ENCODE measurements at places on chromosomes 3 and 15.

DNA sequence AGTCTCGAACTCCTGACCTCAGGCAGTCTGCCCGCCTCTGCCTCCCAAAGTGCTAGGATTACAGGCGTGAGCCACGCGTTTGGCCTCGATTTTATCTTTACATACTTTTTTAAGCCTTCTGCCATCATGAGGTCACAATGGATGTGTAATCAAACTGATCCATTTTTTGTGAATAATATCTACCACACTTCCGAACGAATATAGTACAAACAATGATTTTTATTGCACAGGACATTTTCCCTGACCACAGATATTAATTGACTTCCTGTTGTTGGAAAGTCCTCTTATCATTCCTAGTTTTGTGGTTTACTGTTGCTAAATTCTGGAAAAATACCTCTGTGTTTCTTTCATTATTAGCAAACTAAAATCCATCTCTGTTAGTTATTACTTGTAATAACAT is 68.9 kb downstream of the MINDY2 start:
- no peak for DNase-seq

DNA sequence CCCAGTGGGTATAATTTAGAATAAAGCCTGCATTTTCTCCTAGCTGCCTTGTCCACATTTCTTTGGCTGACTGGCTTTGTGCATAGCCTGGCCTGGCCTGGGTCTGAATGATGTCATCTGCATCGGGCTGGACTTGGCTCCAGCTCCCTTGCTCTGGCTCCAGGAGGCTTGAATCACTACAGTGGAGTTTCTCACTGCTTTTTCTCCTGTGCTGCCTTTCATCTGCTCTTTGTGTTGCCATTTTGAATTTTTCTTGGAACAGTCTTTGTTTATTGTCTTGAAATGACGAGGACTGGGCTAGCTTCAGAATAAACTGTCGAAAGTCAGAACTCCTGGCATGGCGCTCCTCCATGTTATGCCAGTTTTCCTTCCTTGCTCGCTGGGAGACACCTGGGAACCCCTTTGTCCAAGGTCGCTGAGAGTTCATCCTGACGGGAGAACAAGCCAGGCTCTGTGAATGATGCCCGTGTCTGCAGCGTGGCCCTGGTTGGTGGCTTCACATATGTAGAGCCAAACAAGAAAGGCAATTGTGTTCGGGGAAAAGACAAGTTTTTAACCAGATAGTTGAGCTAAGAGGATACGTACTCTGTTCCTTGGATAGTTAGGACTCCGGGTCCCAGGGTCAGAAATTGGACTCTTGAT is 258.9 kb downstream of the PDZRN3 start:
- no peak for DNase-seq

DNA sequence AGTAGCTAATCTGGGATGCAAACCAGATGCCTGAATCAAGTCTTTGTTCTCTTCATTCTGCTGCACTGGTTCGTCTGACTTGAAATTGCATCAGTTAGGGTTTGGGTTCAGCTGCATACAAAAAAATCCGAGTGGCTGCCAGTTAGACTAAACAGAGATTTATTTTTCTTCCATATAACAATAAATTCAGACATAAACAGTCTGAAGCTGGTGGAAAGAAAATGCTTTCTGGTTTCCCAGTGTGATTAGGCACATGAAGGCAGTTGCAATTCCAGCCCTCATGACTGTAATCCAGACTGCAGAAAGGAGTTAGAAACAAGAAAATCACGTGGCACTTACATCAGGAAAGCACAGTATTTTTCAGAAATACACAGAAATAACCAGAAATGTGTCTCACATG is 930.7 kb downstream of the MCTP2 start:
- no peak for DNase-seq

DNA sequence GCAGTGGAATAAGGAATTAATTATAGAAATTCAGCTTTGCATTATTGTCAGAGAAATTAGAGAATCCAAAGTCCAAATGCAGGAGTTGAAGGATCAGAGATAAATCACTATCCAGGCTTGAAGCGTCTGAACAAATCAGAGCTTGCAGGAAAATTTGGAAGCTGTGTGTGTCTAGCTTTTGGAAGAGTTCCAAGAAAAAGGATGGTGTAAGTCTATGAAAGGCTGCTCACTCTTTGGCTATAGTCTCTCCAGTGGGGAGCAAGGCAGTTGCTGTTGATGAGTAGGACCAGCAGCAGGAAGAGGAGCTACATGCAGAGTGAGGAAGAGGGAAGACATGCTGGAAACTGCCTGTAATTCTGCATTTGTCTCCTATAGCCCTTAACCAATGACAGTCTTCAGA is 464.3 kb upstream of the GRM7 start:
- DNase-seq, result no peak

DNA sequence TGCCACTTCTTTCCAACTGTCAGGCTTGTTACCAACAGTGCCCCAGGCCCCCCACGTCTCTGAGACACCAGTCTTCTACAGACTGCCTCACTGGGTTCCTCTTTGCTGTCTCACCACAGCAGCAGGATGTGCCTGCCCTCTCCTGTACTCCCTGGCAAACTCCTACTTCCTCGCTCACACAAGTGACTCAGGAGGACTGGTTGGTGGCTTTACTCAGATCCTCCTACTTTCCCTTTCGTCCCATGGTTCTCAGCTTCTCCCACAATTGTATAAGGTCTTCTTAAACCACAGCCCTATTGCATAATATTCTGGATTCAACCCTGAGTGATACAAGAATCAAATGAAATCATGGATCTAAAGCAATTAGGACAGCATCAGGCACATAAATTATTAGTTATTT is 246.6 kb upstream of the PROK2 start:
- no peak for DNase-seq

DNA sequence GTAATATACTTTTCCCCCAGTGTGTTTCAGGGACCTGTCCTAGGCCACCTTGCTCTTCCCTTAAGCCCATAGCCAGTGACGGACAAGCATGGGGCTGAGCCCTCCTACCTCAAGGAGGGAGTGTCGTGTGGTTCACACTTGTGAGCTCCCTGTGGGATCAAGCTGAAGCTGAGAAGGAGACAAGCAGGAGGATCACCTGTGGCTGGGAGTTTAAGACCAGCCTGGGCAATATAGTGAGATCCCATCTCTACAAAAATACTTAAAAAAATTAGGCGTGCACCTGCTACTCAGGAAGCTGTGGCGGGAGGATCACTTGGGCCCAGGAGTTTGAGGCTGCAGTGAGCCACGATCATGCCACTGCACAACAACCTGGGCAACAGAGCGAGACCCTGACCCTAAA is 76.7 kb upstream of the RPL35A start:
- DNase-seq, result no peak

- no peak for DNase-seq
Measured at GRCh38 chr15:40054605-40054854, 15.5 kb upstream of the SRP14 start.

GRCh38 chr3:182491577-182491976 is 301.7 kb upstream of the ATP11B start:
- peak; percentile 28 for DNase-seq

GRCh38 chr3:186810336-186810996 is 4.2 kb upstream of the RFC4 start:
- no peak for DNase-seq

- DNase-seq, result no peak
Measured at GRCh38 chr3:187044206-187044605, 95.1 kb downstream of the RPL39L start.

GRCh38 chr3:85159376-85159775 is 200.6 kb downstream of the CADM2 start:
- no peak for DNase-seq

DNA sequence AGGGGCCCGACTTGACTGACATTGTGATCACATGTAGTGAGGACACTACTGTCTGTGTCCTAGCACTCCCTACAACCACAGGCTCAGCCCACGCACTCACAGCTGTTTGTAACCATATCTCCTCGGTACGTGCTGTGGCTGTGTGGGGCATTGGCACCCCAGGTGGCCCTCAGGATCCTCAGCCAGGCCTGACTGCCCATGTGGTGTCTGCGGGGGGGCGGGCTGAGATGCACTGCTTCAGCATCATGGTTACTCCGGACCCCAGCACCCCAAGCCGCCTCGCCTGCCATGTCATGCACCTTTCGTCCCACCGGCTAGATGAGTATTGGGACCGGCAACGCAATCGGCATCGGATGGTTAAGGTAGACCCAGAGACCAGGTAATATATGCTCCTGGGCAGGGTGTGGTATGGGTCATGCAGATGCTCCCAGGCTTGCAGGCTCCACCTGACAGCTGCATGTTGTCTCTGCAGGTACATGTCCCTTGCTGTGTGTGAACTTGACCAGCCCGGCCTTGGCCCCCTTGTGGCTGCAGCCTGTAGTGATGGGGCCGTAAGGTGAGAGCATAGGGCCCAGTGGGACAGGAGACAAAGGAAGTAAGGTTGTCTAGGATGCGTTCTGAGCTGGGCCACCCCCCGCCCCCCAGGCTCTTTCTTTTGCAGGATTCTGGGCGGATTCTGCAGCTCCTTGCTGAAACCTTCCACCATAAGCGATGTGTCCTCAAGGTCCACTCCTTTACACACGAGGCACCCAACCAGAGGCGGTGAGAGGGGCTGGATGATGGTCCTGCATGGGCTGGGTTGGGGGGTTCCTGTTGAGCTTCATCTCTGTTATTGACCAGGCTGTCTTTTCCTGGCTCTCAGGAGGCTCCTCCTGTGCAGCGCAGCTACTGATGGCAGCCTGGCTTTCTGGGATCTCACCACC is 4.4 kb downstream of the DALRD3 start:
- peak; percentile 37 for DNase-seq

DNA sequence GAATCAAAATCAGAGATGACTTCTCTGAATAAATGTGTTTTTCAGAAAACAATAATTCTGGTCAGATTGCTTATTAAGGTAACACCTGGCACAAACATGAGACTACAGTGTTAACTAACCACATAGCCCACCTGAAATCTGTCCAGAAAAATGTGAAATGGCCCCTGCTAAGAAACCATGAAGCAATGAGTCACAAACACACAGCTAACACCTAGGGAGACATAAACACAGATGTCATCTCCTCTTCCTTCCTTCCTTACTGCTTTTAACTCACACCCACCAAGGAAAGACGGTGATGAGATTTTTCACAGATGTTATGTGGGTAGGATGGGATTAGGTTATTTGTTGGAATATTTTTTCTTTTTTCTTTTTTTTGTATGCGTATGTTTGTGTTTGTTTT is 315.0 kb upstream of the STAC start:
- DNase-seq, result no peak

DNA sequence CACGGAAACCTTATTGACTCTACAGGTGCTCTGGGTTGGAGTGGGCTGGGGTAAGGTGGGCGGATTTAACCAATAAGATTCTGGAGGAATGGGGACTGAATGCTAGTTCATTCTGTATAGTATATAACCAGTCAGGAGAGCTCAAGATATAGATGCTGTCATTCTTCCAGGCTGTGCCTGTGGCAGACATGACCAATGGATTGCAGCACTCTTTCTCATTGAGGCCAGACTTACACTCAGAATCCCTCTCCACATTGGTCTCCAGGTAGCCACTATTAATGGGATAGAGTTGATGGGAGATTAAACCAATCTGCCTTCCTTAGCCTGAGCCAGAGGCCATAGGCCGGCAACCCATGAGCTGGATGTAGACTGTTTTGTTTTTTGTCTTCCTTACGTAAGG is 82.8 kb upstream of the MEF2A start:
- DNase-seq, result no peak

DNA sequence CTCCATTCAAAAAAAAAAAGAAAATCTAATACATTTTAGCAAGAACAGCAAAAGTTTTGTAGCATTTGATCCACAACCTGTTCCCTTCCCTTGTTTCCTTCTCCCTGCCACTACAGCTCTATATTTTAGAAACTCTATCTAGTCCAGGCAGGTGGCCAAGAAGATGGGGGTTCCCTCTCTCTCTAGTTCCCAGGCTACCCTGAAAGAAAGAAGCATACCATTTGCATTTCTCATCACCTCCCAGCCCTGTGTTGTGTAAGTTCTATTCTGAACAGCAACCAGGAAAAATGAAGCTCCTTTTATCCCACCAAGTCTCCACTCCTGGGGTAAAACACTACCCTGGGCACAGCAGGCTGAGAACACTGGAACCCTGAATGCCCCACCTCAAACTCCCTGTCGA is 100.0 kb downstream of the PCCB start:
- no peak for DNase-seq

DNA sequence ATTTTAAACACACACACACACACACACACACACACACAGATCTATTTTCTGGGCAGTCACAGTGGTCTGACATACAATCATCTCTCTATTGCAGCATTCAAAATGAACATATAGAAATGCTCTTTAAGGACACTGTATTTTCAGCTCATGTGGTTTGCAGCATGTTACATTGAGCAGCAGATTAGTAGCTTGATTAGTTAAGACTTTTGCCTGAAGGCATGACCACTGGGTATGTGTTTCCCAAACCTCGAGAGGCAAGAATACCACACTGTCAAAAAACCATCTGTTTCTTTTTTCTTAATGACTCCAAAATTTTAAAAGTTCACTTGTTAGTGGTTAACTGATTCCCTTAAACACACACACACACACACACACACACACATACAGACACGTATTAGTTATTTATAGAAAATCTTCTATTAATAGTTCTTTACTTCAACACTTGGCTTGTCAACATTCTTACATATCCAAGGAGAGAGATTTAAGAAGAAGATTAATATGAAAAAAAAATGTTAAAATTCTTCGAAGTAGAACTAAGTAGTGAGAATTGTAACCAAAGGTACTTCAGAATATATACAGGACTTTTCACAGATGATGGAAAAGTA is 518.2 kb downstream of the CADM2 start:
- DNase-seq, result no peak

- no peak for DNase-seq
Measured at GRCh38 chr3:98855806-98856400, 45.6 kb downstream of the DCBLD2 start.

- DNase-seq, result no peak
Measured at GRCh38 chr3:31880020-31880419, 101.0 kb downstream of the OSBPL10 start.

DNA sequence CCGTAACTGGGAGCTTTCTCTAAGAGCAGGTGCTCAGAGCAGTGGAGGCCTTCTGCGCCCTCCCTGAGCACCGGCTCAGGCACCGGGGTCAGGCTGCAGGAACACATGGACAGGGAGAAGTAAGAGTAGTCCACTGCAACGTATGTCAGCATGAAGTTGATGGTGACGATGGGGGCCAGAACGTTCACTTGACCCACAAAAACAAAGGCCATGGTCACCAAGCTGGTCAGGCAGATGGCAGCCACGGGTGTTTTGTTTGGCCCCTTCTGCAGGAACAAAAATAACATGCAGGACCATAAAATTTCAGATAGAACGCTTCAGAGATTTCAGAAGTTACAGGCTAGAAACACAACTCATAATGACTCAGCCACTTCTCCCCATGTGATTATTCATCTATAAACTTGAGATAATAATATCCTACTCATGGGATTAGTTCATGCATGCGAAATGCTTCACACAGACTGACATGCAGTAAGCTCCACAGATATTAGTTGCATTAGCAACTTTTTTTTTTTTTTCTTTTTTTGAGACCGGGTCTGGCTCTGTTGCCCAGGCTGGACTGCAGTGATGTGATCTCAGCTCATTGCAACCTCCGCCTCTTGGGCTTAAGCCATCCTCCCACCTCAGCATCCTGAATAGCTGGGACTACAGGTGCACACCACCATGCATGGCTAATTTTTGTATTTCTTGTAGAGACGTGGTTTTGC is 52.2 kb upstream of the HEG1 start:
- DNase-seq, result no peak

- no peak for DNase-seq
Measured at GRCh38 chr15:42082823-42083604, 11.3 kb downstream of the PLA2G4D start.
